ENCODE measurements at places on chromosomes 5 and 9.
A peak's percentile ranks its signal among the peaks of the same experiment; 100 is the strongest.

GRCh38 chr9:111959468-111960359 is 63.1 kb downstream of the UGCG start:
- peak; percentile 78 for DNase-seq

- DNase-seq = no peak
Observed at GRCh38 chr9:120688758-120689157, 25.5 kb downstream of the MEGF9 start.

DNA sequence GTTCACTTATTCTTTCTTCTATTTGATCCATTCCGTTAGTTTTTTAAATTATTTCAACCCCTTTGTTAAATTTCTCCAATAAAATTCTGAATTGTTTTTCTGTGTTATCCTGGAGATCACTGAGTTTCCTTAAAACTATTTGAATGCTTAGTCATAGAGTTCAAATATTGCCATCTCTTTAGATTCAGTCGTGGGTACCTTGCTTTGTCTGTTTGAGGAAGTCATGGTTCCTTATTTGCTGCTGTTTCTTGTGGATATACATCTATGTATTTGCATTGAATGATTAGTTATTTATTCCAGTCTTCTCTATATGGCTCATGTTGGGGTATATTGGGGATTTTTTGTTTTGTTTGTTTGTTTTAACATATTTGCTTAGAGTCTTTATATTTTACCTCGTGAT is 80.6 kb downstream of the HINT1 start:
- no peak for DNase-seq

DNA sequence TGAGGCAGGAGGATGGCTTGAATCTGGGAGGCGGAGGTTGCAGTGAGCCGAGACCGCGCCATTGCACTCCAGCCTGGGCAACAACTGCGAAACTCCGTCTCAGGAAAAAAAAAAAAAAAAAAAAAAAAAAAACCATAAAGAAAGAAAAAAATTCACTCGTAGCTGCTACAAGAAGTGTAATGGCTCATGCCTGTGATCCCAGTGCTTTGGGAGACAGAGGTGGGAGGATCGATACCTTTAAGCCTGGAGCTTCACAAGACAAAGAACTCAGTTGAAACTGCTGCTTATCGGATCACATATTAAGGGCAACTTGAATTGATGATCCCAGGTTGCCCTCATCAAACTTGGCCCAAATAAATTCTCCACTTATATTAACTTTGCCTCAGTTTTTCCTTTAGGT is 1.0 kb upstream of the ZCCHC7 start:
- no peak for DNase-seq

GRCh38 chr9:14198841-14199455 is 115.0 kb downstream of the NFIB start:
- DNase-seq = no peak

DNA sequence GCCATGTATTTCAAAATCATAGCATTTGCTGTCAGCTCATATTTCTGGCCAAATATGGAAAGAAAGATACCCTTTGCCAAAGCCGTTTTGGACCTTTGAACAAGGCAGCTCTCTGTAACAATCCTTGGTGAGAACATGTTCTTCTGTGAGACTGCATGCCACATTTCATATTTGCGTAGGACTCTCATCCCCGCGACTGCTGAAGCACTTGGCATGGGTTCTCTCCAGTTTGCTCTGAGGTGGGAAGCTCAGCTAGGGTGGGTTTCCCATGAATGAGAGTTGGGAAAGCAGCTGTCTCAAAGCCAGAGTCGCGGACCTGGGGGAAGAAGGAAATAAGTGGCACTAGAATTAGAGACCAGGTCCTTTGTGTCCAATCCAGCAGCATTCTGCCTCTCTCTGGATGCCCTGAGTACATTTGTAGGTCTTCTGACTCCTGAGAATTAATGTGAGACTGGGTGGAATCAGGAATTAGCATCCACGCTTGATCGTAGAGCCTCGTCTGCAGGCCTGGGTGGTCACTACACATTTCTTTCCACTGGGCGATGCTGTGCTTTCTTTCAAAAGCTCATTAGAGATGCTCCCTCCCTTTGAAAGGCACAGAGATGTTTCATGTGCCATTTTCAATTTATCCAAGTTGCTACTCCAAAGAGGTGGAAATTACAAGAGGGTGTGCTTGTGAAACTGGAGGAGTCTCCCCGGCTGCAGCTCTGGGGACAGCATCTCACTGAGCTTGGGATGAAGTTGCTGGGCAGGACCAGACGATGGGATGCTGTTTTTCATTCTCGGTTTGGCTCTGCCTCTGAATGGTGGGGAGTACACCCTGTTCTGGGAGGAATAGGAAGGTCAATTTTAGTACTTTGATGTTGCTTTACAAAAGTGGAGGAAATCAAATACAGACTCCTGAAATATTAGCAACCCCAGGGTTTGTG is 197.2 kb downstream of the GADD45G start:
- DNase-seq = no peak

DNA sequence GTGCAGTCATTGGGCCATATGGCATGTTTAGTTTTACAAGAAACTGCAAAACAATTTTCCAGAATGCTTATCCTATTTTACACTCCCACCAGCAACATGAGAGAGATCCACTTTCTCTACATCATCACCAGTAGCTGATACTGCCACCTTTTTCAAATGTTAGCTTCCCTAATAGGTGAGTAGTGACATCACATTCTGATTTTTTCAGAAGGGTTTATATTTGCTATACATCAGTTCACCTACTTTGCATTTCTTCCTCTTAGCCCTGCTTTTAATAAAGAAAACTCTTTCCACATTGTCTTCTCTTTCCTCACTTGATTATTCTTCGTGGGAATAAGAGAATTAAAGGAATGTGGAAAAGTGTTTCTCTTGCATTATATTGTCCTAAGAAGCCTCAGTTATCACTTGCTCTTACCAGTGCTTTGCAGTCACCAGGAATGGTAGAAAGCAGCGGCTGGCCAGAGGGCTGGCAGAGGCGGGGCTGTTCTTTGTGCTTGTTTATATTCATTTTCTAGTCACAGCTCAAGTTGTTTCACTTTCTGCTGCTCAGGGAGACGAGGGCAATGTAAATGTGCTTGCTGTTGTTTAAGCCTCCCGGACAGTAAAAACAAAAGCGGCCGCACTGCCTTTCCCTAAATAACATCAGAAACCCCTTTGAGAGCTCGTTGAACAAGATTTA is 164.8 kb downstream of the HSD17B3 start:
- no peak for DNase-seq

DNA sequence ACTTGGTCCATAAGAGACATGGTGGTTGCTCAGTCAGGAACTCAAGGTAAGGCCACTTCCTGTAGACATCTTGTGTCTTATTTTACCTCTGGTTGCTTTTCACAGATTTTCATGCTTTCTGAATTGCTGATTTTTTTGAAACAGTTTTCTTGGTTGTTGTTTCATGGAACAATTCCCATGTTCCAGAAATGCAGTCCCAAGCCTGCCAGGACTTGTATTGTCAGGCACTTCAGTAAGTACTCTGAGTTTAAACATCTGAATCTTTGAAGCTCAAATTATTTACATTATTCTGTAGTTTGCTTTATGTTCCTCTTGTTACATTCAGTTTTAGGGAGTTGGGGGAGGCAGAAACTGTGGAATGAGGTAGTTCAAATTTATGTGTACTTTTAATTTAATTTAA is 290.2 kb downstream of the DMRT2 start:
- no peak for DNase-seq
